Stimulated activated CD8-positive, alpha-beta memory T cell treated with anti-CD3 and anti-CD28 coated beads, Interleukin-4, amount 100 ng/mL, for 4 hours (primary cell): ENCODE measurements at places on chromosomes 3 and 15.

DNA sequence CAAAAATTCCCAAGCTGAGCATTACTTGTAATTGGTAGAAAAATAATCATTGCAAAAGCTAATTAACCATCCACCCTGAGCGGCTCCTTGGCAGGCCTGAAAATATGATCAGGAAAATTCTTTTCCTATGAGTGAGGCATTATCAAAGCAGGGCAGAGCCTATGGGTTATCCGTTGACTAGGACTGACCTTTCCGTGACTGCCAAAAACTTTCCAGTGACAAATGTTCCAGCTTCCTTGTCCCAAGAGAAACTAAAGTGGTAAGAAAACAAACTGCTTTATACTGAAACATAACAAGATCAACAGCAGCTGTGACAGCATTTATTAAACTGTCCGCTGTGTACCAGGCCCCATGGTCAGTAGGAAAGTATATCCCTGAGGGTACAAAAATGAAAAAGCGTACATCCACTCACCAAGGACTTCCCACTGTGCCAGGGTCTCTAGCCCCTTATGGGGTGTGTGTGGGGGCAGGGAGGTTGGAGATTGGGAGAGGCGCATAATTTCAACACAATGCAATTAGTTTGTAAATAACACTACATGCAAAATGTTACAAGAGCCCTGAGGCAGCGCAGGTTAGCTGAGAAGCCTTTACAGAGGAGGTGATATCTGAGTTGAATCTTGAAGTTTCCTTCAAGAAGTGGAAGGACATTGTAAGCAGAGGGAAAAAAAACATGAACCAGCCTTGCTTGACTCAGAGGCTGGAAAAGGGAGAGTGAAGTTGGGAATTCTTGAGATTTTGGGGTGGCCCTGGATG lies 8.5 kb downstream of the LIPC start:
- no peak for DNase-seq

GRCh38 chr3:122100591-122101463 lies 45.7 kb downstream of the CD86 start:
- no peak for DNase-seq

DNA sequence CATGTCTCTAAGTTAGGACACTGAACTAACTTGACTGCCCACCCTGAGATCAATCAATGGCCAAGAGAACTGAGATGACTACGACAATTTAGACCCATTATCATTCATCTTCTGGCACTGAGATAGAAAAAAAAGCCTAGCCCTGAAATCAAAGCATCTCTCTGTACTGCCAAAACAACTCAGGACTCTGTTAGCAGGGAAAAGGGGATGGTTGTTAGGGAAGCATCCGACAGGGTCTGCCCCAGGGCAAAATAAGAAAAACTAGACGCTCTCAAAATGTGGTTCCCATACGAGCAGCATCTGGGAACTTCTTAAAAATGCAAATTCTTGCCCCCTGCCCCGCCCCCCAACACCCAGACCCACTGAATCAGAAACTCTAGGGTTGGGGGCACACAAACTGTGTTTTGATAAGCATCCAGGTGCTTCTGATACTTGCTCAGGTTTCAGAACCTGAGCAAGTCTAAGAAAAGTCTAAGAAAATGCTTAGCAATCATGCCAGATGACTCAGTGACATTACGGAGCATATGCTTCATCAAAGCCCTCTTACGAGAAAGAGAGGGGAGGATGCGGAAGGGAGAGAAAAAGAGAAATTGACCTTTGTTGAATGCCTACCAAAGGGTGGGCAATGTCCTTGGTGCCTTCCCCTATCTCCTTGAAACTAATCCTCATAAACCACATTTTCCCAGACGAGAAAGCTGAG lies 172.8 kb upstream of the HES1 start:
- DNase-seq, result no peak

GRCh38 chr3:66435989-66436388 lies 64.8 kb downstream of the LRIG1 start:
- DNase-seq, result no peak

GRCh38 chr3:100637197-100637631 lies 27.8 kb downstream of the ADGRG7 start:
- no peak for DNase-seq

DNA sequence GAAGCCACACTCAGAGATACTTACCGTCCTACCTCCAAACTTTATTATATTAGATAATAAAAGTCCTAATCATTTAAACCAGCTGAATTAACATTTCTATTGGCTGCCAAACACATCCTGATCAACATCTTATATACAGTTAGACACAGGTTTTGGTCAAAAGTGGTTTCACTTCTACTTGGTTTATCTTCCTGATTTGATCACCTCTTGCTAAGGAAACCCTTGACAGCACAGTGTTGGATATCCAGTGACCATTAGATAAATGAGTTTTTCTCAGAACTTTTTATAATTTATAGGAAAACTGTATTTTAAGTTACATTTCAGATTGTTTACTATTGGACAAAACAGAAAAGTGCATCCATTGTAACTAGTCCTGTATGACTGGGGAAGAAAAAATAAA lies 198.4 kb upstream of the NR2F2 start:
- no peak for DNase-seq

DNA sequence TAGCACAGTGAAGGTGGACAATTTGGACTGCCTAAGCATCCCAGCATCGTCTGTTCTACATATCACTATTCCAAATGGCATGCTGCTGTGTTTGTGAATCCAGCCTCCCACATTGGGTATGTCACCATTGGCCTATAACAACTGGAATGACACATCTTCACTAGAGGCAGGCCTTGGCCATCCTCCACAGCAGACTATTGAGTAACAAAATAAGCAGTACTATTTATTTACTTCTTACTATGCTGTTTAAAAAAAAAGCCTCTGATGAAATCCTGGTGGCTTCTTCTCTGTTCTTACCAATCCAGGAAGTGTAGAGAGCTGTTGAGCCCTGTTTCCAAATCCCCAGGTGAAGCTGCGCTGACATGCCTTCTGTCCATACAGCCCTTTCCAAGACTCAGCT lies 30.6 kb upstream of the CERS3 start:
- DNase-seq, result no peak

DNA sequence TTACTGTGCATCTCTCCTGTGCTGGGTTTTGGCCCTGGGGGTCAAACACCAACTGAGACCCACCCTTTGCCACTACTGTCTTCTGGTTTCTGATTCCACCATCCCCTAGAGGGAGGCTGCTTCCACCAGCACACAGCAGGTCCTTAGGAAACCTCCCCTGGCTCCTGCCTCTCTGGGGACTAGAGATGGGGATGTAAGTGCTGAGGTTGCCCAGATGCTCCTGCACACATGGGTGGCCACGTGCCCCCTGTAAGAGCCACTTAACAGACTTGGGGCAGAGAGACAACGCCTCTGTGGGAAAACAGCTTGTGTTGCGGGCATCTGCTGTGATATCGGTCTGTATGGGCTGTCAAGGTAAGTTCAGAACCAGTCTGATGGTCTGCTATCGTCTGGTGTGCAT lies 83.4 kb downstream of the ATP2B2 start:
- no peak for DNase-seq

GRCh38 chr3:45647148-45647619 lies 42.0 kb upstream of the SACM1L start:
- DNase-seq, result no peak

- no peak for DNase-seq
Measured at GRCh38 chr15:96285729-96286254, 44.7 kb upstream of the NR2F2 start.

GRCh38 chr3:127961963-127962362 lies 46.9 kb downstream of the KBTBD12 start:
- DNase-seq, result no peak

DNA sequence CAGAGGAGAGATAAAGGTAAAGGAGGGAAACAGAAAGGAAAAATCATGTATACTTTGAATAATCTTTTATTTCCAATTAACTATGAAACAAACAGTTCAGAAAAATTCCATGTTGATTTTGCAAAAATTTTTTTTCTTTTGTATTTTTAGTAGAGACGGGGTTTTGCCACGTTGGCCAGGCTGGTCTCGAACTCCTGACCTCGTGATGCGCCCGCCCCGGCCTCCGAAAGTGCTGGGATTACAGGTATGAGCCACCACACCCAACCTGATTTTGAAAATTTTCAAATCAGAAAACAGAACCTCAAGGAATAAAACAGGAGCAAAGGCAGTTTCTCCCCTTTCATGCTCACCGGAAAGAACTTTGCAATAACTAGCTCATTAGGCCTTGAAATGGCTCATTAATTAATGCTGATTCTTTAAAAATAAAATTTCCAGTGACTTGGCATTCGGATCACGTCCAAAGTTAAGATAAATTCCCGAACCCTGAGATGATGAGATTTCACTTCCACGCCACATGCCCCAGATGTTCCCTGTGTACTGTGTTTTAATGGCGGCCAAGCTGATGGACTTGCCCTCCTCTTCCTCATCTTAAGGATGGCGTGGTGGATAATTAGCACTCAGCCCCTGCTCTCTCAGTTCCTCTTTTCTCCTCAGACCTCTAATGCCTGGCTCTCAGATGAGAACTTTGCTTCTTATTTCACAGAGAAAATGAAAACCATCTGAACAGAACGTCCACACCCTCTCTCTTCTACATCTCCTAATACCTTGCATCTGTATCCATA lies 10.8 kb downstream of the BCL2L10 start:
- DNase-seq, result no peak

- DNase-seq, result no peak
Measured at GRCh38 chr3:113263020-113263419, 51.7 kb downstream of the BOC start.

DNA sequence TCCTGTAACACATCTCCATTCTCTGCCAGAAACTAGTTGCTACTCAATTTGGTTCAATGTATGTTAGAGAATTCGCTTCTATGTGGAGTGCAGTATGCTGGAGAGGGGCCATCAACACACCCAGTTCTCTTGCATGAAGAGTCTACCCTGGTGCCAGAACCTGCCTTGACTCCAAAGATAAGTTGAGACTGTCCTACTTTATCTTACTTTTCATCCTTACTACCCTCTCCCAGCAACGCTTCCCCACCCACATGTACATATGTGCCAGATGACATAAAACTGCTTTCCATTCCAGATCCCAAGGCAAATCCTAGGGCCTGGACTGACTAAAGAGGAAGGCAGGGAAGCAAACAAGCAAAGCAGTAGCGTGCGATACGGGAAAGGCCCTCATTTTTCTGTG lies 442.6 kb upstream of the THRB start:
- no peak for DNase-seq

DNA sequence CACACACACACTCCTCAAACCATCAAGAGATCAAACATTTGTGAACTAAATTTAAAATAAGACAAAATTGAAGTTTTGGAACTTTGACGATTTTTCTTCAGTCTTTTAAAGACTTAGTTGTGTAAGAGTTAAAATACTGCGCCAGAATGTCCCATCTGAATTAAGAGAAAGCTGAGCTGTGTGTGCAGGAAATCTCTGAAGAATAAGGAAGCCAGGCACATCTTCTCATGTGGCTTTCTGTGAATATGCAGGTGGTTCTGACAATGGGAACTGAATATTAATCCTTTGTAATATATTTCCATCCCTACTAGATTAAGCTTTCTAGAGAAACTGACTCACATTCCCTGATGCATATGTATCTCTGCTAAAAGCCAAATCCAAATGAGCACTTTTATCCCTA lies 60.1 kb upstream of the ICE2 start:
- DNase-seq, result no peak

DNA sequence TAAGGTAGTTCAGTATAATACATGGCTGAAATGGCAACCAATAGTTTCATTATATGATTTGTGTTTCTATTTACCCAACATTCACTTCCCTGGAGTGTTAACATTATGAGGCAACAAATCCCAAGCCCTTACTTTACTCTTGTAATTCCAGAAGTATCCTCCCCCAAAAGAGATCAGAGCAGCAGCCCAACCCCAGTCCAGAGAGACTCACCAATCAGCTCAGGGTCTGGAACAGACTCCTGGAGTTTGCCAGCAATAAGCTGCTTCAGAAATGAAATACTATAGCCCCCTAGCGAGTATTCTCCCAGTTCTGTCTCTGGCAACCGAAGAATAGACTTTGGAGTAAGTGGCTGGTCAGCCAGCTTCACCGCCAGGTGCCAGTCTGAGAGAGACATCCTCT lies 2.5 kb downstream of the UBL7 start:
- no peak for DNase-seq

DNA sequence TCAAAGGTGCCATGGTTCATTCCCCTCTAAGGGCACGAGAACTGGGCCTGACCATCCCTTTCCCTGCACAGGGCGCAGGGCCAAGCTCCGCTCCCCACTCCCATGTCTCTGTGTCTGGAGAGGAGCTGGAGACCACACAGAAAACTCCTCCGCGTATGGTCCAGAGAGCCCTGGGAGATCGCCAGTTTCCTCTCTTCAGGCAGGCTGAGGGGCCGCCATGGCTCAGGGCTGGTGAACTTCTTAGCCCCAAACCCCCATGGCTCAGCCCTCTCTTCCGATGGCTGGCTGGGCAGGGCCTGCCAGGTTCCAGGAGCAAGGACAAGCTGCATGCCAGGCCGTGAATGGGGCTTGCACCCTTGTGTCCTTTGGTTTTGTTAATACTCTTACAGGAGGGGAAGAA lies 52.9 kb downstream of the EXOG start:
- DNase-seq, result no peak

- no peak for DNase-seq
Measured at GRCh38 chr3:14333621-14334020, 68.8 kb upstream of the SLC6A6 start.

DNA sequence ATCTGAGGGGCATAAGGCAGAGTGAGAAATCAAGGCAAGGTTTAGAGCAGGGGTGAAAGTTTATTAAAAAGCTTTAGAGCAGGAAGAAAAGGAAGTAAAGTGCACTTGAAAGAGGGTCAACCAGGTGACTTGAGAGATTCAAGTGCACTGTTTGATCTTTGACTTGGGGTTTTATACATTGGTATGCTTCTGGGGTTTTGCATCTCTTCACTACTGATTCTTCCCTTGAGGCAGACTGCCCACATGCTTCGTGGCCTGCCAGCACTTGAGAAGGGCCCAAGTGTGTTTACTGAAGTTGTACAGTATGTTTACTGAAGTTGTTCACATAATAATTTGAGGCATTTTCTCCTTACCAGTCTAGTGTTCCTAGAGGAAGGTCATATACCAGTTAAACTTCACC lies 367.0 kb upstream of the UBE2E2 start:
- no peak for DNase-seq

- no peak for DNase-seq
Measured at GRCh38 chr3:47296562-47297302, 14.0 kb downstream of the KLHL18 start.

DNA sequence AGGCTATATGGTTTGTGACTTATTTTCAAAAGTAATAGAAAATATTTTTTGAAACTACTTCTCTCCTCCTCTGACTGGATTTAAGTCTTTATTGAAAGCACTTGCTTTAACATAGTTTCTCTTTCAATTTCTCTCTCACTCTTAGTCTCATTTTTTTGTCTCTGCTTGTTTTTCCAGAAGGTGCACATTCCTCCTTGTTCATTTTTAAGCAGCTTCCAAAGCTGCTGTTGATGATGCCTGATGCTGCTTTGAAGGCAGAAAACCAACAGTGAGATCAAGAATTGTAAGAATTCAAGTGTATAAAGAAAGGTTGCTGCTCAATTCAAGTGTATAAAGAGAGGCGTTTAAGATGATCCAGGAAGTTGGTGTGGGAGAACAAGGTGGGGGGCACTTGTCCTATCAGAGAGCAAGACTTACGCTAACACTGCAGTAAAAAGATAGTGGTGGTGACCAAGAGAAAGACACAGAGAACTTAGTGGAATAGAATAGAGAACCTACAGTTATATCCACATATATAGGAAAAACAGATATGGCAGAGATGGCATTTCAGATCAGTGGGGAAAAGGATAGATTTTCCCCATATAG lies 12.1 kb downstream of the NR2C2 start:
- DNase-seq, result no peak

- DNase-seq, result no peak
Measured at GRCh38 chr3:40452562-40452875, 4.6 kb upstream of the RPL14 start.
